Naive thymus-derived CD8-positive, alpha-beta T cell (primary cell): ENCODE measurements at places on chromosomes 2 and 18. TPM values are rescaled to one million over a fixed set of nuclear protein-coding genes. Genes with fewer than 3 reads are reported as not detected.

DNA sequence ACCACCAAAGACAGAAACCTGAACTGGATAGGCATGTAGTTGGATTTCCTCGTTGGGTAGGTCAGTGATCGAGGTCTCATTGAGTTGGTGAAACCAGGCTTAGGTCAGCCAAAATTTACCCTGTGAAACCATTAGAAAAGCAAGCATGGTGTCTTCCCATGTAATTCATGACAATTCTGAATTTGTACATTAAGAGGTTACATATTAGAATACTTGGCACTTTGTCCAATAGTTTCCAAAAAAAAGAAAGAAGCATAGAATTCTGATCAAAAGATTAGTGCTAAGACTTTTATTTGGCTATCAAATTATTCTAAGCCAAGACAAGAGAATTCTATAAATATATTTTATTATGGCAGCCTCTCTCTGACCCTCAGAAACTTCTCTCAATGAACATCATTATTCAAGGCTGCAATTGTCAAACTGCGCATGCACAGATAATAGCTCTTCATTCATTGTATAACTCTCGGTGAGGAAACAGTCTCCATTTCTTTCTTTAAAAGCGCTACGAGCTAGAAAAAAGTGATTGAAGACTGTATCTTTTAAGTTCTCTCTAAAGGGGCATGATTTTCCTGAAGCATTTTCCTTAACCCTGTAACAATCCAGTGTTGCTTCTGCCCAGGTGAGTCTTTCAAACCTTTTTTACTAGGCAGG lies 79.1 kb upstream of the MYCN start:
- DNase-seq = no peak

GRCh38 chr2:222707689-222708273 lies 36.3 kb downstream of the MOGAT1 start:
- DNase-seq = no peak

GRCh38 chr2:54546923-54547720 lies 91.0 kb downstream of the SPTBN1 start:
- DNase-seq = no peak

GRCh38 chr2:40097691-40098385 lies 318.8 kb upstream of the THUMPD2 start:
- DNase-seq = no peak

DNA sequence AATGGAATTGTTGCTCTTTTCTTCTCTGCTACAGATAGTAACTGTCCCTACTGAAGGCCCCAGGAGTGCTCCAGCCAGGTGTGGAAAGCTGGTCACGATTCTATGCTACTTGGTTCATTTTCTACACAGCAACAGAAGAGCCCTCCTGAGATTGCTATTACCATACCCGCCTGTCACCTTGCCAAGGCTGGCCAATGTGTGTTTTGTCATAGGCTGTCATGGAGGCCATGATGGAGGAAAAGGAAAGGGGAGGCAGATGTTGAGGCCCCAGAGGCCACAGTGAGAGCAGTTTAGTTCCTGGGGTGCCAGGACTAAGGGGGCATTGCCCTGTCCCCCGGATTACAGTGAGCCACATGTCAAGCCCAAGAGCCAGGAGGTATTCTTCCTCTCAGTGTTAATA lies 952 bp downstream of the ELMOD3 start:
- no peak for DNase-seq

DNA sequence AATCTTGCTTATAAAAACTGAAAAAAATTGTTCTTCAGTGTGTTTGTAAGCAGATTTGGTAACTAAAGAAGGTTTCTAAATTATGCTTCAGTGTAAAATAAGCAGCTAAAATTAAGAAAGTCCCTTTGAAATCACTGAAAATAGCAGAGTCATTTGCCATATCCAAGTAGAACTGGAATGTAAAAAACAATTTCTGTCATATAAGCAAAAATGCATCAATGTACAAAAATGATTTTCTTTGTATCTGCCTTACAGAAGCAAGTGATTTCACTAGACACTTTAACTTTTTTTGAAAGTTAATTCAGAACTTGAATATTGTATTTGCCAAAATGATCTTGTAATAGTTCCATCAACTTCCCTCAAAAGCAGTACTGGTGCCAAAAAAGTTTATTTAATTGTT lies 121.7 kb upstream of the CD226 start:
- DNase-seq = no peak

- no peak for DNase-seq
Measured at GRCh38 chr2:8219096-8219495, 462.8 kb upstream of the ID2 start.

GRCh38 chr2:177622521-177622920 lies 229.9 kb downstream of the AGPS start:
- DNase-seq = no peak

DNA sequence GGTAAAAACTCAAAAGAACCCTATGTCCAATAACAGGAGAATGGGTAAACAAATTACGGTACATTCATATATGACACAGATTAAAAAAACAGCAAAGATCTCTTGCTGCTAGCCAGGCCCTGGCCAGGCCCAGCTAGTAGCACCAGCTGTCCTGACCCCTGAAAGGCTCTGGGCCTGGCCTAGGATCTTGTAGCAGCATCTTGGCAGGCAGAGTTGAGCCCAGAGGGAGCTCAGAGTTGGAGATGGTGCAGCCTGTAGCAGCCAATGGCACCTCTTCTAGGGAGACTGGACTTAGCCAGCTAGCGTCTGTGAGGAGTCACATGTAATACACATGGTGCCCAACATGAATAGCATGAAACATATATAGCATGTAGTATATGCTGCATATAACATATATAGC lies 69.1 kb downstream of the HS6ST1 start:
- DNase-seq = no peak

Gene TXNL4A
- total RNA-seq = 78.5 TPM

Gene OTX1
- total RNA-seq = not detected

Gene DPP4
- 27.0 TPM for total RNA-seq

Gene NCOA1
- 41.3 TPM for total RNA-seq

Gene CYP26B1
- not detected for total RNA-seq

Gene GALNT13
- total RNA-seq = not detected
